COR-L47 (cell line): ENCODE measurements at places on chromosomes 11 and 22.
A peak's percentile ranks its signal among the peaks of the same experiment; 100 is the strongest.

- no peak for DNase-seq
Observed at GRCh38 chr11:107545101-107545514, 20.4 kb downstream of the ALKBH8 start.

- no peak for DNase-seq
Observed at GRCh38 chr11:115758011-115758410, 253.8 kb upstream of the CADM1 start.

GRCh38 chr22:42296381-42296853 is 26.0 kb upstream of the TCF20 start:
- peak; percentile 98 for DNase-seq

DNA sequence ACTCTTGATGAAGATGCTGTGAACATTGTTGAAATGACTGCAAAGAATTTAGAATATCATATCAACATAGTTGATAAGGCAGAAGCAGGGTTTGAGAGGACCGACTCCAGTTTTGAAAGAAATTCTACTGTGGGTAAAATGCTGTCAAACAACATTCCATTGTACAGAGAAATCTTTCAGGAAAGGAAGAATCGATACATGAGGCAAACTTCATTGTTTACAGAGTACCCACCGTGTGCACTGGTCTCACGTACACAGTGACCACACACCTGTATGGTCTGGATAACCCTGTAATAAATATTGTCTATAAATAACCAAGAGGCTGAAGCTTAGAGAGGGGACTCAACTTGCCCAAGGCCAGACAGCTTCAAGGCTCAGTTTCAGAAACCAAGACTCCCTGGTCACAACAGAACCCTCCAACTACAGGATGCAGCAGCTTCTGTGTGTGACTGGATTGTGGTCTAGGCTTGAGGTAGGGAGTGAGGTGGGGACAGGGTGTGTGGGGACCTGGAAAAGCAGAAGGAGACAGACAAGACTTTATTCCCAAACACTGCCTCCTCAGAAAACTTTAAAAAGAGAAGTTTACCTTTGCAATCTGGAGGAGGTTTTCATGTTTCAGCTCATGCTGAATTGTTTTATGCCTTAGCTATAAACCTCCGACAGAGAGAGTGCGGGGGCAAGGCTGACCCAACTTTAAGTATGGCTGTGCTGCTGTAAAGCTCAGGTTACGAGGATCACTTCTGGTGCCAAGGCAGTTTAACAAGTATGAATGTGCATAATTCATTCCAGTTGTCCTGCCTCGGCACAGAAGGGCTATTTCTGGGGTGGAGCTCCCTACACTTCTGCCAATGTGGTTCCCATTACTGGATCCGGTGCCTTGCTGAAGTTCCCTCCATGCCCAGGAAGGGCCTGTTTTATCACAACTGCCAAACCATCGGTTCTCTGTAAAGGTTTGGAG is 372.6 kb upstream of the NARS2 start:
- no peak for DNase-seq

DNA sequence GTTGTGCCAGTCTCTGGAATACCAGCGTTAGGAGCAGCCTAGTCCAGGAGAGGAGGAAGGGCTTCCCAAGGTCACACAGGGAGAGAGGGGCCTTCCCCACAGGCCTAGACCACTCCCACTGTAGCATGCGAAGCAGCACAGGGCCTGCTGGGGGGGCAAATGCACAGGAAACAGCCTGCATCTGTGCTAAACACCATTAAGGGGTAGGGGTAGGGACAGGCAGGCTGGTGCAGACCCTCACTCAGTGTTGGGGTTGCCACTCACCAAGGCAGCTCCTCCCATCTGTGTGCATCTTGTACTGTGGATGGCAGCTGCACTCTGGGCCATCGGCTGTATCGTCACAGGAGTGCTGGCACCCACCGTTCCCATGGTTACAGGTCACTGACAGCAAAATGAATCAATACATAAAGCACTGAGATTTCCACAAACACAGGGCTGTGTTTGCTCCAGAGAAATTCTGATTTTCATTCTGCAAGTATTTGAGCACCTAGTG is 24.9 kb downstream of the SCUBE2 start:
- peak; percentile 52 for DNase-seq

GRCh38 chr11:46637546-46637945 is 20.2 kb downstream of the ATG13 start:
- no peak for DNase-seq

DNA sequence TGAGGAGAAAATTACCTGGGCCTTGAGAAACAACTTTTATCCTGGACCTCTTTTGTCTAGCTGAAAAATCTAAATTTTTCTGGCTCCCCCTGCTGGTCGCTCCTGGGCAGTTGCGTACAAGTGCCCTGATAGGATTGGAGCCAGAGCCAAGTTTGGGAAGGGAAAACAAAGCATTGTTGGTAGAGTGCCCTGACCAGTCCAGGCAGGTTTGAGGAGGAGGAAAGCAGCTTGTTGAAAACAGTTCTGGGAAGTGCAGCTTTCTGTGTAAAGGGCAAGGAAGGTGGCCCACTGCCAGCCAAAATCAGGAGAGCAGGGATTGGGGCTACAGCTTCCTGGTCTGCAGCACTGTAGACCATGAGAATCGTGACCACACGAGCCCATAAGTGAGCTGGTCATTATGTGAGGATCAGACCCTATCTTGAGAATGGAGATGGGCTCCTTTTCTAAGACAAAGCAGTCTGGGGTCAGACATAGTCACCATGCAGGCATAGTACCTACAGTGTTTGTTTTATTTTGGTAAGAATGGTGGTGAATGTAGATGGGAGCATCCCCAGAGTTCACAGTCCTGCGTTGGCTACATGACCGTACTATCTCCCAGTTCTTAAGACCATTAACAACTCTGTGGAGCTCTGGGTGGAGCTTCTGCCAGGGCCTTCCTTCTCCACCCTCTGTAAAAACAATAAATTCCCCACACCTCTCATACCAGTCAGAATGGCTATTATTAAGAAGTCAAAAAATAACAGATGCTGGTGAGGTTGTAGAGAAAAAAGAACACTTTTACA is 21.3 kb upstream of the PIK3IP1 start:
- DNase-seq = peak; percentile 75

DNA sequence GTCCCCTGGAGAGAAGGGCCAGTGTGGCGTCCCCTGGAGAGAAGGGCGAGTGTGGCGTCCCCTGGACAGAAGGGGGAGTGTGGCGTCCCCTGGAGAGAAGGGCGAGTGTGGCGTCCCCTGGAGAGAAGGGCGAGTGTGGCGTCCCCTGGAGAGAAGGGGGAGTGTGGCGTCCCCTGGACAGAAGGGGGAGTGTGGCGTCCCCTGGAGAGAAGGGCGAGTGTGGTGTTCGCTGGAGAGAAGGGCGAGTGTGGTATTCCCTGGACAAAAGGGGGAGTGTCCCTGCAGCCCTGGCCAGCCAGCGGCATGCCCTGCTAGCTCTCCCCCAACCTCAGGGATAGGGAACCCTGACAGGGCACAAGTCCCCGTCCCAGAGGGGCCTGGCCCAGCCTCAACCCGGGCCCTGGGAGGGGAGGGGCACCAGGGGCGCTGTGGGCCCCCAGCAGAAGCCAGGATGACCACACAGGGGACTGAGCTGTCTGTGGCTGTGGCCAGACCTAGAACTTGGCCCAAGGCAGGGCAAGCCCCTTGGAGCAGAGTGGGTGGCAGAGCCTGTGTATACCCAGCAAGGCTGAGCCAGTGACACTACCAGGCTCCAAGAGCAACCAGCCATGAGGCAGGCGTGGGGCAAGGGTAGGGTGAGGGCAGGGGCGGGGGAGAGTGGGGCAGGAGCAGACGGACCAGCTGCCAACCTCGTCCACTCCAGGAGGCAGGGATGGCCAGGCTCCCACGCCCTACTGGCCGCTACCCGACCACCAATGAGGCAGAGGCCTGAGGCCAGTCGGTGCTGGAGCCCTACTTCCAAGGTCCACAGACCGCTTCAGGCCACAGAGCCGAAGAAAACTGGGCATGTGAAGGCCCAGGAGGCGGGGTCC is 4.2 kb downstream of the HRAS start:
- no peak for DNase-seq

- DNase-seq = no peak
Observed at GRCh38 chr11:93700830-93701229, 39.3 kb downstream of the CEP295 start.

DNA sequence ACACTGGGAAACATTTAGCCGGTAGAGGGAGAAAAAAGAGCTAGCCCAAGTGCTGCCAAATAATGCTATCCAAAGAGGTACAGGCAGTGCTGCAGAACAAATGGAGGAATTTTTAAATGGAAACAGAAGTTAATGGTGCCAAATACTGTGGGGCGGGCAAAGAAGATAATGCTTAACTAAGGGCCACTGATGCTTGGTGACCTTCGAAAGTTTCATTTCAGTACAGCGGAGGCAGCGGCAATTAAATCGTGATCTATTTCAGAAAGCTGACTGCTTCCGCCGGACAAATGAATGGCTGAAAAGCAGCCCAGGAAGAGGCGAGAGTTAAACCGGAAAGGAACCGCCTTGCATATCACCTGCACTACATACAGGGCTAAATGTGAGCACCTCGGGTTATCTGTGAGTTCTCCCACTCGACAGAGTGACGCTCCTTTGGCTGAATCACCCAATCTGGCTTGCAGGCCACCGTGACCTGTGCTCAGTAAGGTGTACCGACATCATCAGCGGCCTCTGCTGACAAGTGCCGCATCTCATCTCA is 42.1 kb downstream of the CADM1 start:
- DNase-seq = no peak

GRCh38 chr11:86067009-86067850 is 1.7 kb downstream of the PICALM start:
- DNase-seq = no peak
